Activated naive CD4-positive, alpha-beta T cell treated with anti-CD3 and anti-CD28 coated beads for 36 hours (primary cell): ENCODE measurements at places on chromosomes 4 and X. TPM values are rescaled to one million over a fixed set of nuclear protein-coding genes. Genes with fewer than 3 reads are reported as not detected.

DNA sequence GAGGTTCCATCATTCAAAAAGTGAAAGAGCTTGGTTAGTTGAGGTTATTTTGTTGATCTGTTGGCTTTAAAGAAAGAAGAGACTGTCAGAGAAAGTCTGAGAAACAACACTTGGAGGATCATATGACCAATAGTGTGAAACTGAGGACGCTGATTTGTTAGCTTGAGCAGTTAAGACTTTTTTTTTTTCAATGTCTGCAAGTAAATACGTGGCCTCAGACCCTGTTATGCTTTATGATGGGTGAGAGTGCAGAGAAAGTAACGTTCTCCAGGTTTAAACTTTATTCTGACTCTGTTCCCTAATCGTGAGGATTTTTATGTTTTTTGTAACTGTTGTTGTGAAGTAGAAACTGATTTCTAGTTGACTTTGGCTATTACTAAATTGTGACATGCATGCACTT lies 45.9 kb downstream of the GAB1 start:
- no peak overlapping the region for H3K27ac ChIP-seq
- peaks cover 4% of the 10 kb centered on the region for H3K27me3 ChIP-seq
- no peaks in the 10 kb centered on the region for H3K4me1 ChIP-seq
- no peak overlapping the region for H3K4me3 ChIP-seq
- DNase-seq, result no peak

DNA sequence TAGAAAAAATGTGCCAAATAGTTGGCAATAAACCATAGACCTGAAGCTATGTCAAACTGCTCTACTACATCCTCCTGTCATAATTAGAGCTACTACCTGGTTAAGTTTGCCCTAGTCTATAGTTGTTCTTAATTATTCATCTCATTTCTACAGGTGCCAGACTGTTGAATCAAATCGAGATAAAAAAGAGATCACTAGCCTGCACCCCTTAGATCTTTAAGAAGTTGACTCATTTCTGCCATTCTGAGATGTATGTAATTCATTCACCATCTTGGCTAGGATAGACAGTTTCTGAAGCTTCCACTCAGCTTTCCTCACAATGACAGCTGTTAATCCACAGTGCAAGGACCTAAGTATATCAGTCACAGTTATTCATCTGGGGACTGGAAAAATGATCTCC lies 452.1 kb upstream of the BOD1L1 start:
- H3K4me1 ChIP-seq, result no peaks in the 10 kb centered on the region
- no peaks in the 10 kb centered on the region for H3K36me3 ChIP-seq
- no peak overlapping the region for H3K27ac ChIP-seq
- no peaks in the 10 kb centered on the region for H3K27me3 ChIP-seq
- DNase-seq, result no peak

DNA sequence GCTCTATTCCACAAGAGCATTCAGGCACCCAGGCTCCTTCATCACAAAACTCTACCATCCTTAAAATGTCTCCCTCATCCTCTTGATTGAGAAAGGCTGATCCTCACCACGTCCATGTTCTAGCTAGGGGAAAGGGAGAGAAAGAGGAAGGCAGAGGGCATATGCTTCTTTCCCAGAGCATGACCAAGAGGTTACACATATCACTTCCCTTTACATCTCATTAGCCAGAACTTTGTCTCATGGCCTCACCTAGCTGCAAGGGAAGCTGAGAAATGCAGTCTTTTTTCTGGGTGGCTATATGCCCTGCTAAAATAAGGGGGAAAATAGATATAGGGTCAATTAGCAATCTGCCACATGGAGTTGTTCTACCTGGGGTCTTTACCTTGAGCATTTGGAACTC lies 42.7 kb downstream of the LONRF3 start:
- no peak overlapping the region for H3K4me3 ChIP-seq
- H3K4me1 ChIP-seq, result peaks cover 24% of the 10 kb centered on the region
- H3K27ac ChIP-seq, result no peak overlapping the region
- H3K27me3 ChIP-seq, result no peaks in the 10 kb centered on the region

DNA sequence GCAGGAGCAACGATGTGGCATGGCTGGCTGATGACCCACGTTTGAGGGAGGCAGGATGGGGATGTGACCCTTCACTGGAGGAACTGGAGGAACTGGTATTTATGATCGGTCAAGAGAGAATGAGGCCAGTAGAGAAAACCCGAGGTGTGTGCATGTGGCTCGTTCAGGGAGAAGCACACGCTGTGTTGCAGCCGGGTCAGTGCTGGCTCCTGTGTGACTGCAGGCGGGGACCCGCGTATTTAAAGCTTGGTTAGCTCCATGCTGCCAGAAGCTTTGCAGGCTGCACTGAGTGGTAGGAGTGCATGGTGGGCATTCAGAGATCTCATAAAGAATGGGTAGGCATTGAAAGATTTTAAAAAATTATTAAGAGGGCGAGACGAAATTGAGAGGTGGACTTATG lies 52.1 kb downstream of the NELFA start:
- no peak overlapping the region for H3K4me3 ChIP-seq
- H3K27ac ChIP-seq, result no peak overlapping the region
- peaks cover 67% of the 10 kb centered on the region for H3K36me3 ChIP-seq
- no peak for DNase-seq
- H3K27me3 ChIP-seq, result no peaks in the 10 kb centered on the region

DNA sequence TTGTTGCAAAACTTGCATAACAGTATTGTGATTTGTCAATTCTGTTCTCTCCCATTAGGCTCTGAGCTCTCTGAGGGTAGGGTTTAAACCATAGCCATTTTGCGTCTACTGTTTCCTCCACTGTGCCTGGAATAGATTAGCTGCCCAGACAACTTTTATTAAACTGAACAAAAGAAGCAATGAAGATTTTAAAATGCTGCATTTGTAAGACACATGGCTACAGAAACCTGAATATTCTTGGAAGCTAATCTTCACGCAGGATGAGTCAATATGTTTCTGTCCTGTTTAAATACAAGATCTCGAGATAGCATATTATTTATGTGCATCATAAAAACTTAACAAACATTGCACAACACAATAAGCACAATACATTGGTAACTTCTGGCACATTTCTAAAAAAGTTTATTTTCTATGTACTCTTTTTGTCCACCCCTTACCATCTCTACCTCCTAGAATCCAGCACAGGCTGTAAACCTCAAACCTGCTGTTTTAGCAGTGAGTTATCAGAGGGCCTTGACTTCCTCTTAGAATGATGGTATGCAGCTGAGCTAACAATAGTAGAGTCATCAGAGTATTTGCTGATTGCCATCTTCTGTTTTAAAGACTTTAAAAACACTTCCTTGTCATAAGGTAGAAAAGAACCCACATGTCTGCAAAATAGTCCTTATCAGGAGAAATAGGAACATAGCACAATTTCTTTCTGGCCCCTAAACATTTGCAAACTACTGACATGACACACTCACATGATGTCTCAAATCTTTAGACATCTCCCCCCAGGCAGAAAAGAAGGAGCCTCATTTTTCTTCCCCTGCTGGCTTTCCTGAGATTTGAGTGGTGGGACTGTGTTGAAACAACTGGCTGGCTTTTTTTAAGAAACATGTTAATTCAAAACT lies 10.6 kb upstream of the CCNG2 start:
- no peak for DNase-seq
- H3K4me3 ChIP-seq, result no peak overlapping the region
- peaks cover 16% of the 10 kb centered on the region for H3K4me1 ChIP-seq
- no peaks in the 10 kb centered on the region for H3K36me3 ChIP-seq

GRCh38 chrX:150018931-150019361 lies 80.7 kb upstream of the EOLA2 start:
- H3K4me3 ChIP-seq, result no peak overlapping the region
- DNase-seq, result no peak

DNA sequence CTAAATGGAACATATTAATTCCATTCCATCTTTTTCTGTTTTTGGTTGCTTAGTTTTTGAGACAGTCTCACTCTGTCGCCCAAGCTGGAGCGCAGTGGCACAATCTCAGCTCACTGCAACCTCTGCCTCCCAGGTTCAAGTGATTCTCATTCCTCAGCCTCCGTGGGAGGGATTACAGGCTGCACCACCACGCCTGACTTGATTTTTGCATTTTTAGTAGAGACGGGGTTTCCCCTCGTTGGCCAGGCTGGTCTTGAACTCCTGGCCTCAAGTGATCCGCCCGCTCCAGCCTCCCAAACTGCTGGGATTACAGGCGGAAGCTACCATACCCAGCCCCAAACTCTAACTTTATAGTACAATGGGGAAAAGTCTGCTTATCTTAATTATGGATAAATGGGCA lies 11.2 kb downstream of the HNRNPD start:
- peaks cover 85% of the 10 kb centered on the region for H3K4me1 ChIP-seq
- H3K36me3 ChIP-seq, result peaks cover 49% of the 10 kb centered on the region
- no peak for DNase-seq
- H3K27ac ChIP-seq, result no peak overlapping the region

DNA sequence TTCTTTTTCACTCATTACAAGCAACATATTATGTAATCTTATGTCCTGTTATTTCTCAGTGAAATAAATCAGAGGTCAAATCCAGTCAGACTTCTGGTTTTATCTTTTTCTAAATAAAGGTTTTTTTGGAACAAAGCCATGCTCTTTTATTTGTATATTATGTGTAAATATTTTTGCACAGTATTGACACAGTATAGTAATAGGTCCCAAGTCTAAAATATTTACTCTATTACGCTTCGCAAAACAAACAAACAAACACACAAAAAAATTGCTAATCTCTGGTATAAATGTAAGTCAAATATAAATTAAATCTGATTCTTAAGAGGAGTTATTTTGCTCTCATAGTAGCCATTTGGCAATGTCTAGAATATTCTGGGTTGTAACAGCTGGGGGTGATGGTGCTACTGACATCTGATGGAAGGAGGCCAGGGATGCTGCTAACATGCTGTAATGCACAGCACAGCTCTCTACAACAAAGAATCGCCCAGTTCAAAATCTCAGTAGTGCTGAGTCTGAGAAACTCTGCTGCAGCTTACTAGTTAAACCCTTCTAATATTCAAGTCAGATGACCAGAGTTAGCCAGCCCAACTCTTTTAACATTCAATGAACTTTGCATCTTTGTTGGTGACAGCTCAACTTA lies 602.1 kb downstream of the RAB28 start:
- H3K27ac ChIP-seq, result no peak overlapping the region
- no peaks in the 10 kb centered on the region for H3K36me3 ChIP-seq
- no peak overlapping the region for H3K4me3 ChIP-seq
- no peak for DNase-seq
- no peaks in the 10 kb centered on the region for H3K27me3 ChIP-seq

GRCh38 chr4:183263787-183264386 lies 56.2 kb downstream of the CLDN22 start:
- peaks cover 3% of the 10 kb centered on the region for H3K36me3 ChIP-seq
- H3K27ac ChIP-seq, result no peak overlapping the region
- no peak overlapping the region for H3K4me3 ChIP-seq
- peaks cover 6% of the 10 kb centered on the region for H3K4me1 ChIP-seq
- DNase-seq, result no peak

- H3K27ac ChIP-seq, result peak overlapping the region; percentile 73
- peaks cover 34% of the 10 kb centered on the region for H3K4me1 ChIP-seq
- no peaks in the 10 kb centered on the region for H3K36me3 ChIP-seq
- DNase-seq, result peak; percentile 63
Measured at GRCh38 chrX:41921492-41922430, 1.6 kb downstream of the CASK start.

- H3K4me3 ChIP-seq, result no peak overlapping the region
- no peak for DNase-seq
- H3K4me1 ChIP-seq, result no peaks in the 10 kb centered on the region
- H3K27me3 ChIP-seq, result no peaks in the 10 kb centered on the region
- H3K27ac ChIP-seq, result no peak overlapping the region
- H3K36me3 ChIP-seq, result no peaks in the 10 kb centered on the region
Measured at GRCh38 chr4:157600583-157600982, 380.1 kb downstream of the GRIA2 start.

DNA sequence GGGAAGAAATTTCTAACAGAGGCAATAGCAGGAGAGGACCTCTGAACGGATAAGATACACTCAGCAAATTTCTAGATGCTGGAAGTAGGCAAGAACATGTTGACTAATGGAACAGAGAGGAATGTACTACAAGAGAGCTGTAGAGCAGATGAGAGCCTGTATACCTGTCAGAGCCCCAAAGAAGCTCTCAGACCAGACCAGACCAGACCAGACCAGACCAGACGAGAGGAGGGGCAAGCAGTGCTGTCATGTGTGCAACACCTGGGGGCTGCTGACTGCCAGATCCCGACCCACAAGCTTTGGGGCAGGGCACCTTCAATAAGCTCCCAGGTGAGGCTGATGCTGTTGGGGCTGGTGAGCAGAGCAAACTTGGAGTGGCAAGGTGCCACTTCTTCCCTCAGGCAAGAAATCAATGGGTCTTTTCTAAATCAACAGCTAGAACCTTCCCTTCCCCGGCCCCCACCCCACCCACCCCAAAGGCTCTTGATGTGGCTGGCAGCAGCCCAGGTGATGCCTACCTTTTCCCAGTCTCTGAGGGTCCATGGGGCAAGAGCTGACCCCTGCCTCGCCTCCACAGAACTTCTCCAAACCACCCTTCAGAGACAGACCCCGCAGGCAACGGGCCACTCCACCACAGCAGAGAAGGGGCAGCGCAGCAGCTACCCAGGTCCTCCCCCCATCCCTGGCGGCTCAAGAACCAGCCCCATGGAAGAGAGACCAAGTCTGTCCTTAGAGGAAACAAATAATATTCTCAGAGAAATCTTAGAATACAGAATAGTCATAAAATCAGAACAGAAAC lies 32.7 kb downstream of the MECP2 start:
- H3K4me3 ChIP-seq, result no peak overlapping the region
- no peak for DNase-seq
- no peaks in the 10 kb centered on the region for H3K27me3 ChIP-seq

- peaks cover 4% of the 10 kb centered on the region for H3K27me3 ChIP-seq
- H3K27ac ChIP-seq, result no peak overlapping the region
- H3K4me1 ChIP-seq, result peaks cover 7% of the 10 kb centered on the region
- H3K36me3 ChIP-seq, result no peaks in the 10 kb centered on the region
- DNase-seq, result peak; percentile 50
Measured at GRCh38 chr4:184911310-184911709, 85.5 kb upstream of the ACSL1 start.

Gene RPGR
- 6.5 TPM for total RNA-seq

Gene SPON2
- 4.8 TPM for total RNA-seq

Gene SUPT20HL2
- total RNA-seq, result not detected

Gene PNCK
- total RNA-seq, result 0.30 TPM

Gene HSFX1
- total RNA-seq, result 0.27 TPM

Gene CXorf51B
- total RNA-seq, result not detected
